Sigmoid colon (tissue), 7 donors: ENCODE measurements at places on chromosomes 13 and 19. TPM values are rescaled to one million over a fixed set of nuclear protein-coding genes. Genes with fewer than 3 reads are reported as not detected.

DNA sequence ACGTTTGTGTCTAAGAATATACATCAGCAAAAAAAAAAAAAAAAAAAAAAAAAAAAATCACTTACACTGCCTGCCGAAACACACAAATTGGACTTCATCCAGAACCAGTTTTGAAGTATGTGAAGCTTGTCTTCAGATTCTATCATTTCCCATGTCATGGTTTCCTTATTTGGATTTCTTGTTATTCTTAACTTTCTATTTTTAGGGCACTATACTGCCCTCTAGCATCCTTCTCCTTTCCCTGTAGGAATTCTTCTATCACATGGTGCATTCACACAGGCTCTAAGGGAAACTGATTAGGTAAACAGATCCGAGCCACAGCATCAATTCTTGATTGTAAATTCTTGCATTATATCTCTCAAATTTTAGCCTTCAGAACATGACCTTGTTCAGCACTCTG is 1507.5 kb downstream of the OLFM4 start:
- H3K4me1 ChIP-seq = no peaks in the 10 kb centered on the region
- H3K36me3 ChIP-seq = no peaks in the 10 kb centered on the region
- no peak overlapping the region for H3K4me3 ChIP-seq
- no peak for DNase-seq

DNA sequence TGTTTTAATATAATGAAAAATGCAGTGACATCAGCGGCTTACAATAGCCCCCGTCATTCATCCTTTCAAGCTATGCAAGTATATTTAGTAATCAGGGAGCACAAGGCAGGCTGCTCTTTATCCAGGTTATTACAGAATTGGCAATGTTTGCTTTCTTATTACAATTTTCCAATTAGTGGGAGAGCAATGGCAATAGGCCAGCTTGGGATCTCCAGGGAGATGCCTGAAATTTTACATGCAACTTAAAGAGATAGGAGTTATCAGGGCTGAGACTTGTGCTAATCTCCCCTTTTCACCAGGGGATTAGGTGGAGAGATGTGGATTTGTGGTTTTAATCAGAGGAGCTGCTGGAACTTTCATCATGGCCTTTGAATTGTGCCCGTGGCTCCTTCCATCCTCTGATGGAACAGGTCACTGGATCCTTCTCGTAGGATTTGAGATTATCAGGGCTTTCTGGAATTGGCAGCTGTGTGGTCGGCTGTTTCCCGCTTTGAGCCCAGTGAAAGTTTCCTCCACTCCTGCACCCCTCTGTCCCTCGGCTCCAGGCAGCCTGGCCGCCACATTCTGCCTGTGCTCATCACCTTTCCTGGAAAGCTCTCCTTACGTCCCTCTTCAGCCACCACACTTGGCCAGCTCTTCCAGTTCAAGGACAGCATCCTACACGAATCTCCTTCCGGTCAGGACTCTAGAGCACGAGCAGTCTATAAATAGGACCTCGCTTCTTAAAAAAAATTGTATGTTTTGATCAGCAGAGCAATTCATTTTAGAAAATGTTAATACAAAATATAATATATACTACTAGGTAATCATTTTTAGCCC is 47.0 kb downstream of the CBY2 start:
- H3K4me1 ChIP-seq = no peaks in the 10 kb centered on the region
- no peaks in the 10 kb centered on the region for H3K27me3 ChIP-seq
- no peak overlapping the region for H3K27ac ChIP-seq
- H3K36me3 ChIP-seq = no peaks in the 10 kb centered on the region

DNA sequence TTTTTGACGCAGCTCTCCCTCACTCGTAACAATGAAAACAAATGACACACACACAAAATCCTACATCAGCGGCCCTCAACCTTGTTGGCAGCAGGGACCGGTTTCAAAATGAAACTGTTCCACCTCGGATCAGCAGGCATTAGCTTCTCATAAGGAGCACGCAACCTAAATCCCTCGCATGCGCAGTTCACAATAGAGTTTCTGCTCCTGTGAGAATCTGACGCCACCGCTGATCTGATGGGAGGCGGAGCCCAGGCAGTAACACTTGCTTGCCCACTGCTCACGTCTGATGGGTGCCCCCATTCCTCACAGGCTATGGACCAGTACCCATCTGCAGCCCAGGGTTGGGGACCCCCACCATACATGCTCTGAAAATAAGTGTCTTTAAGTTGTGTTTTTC is 43.4 kb downstream of the DHRS12 start:
- H3K4me3 ChIP-seq = no peak overlapping the region
- H3K36me3 ChIP-seq = no peaks in the 10 kb centered on the region
- no peaks in the 10 kb centered on the region for H3K4me1 ChIP-seq
- no peaks in the 10 kb centered on the region for H3K27me3 ChIP-seq
- DNase-seq = no peak
- H3K27ac ChIP-seq = peak overlapping the region; percentile 43

DNA sequence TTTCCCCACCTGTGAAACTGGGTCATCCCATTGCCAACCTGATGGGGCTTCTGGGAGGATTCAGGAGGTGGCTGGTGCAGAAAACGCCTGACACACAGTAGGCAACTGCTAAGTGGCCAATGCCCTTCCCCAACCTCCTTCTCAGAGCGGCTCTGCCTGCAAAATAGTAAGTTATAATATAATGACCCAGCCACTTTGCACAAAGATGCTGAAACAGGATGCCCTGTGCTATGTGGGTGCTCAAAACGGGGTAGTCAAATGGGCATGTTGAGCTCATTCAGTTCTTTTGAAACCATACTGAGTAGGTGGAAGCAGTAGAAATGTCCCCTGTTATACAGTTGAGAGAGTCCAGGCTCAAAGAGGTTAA is 507 bp downstream of the MARCHF2 start:
- H3K27ac ChIP-seq = peak overlapping the region; percentile 83
- no peak for DNase-seq
- H3K4me1 ChIP-seq = peaks cover 57% of the 10 kb centered on the region
- no peaks in the 10 kb centered on the region for H3K27me3 ChIP-seq
- H3K36me3 ChIP-seq = no peaks in the 10 kb centered on the region

DNA sequence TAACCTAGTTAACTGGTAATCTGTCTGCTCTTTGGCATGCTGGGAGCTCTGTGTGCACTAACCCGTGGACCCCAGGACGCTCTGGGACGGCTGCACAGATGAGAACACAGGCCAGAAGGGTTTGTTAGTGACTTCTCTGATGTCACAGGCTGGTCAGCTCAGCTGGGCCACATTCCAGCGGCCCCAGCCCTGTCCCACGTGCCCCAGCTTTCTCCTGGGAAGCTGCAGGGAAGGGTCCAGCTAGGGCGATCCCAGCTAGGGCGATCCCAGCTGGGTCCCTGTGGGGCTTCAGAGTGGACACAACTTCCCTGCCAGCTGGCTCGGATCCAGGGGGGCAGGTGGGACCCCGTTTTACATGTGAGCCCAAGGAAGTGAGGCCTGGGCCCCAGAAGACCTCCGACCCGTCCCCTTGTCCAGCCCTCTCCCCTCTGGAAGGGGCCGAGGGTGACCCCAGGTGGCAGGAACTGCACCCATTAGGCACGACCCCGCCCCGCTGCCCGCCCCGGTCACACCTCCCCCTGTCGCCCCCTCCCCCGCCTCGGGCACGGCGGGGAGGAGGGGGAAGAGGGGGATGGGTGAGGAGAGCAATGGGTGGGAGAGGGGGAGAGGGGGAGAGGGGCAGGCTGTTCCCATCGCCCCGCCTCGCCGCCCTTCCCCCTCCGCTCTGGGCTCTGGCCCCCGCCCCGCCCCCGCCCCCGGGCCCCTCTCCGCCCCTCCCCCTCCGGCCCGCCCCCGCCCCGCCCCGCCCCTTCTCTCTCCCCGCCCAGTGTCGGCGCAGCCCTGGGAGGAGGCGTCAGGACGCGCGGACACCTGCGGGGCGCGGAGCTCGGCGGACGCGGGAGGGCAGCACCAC is 75.2 kb upstream of the MCF2L start:
- peaks cover 21% of the 10 kb centered on the region for H3K27me3 ChIP-seq
- no peak overlapping the region for H3K27ac ChIP-seq
- H3K36me3 ChIP-seq = no peaks in the 10 kb centered on the region
- no peaks in the 10 kb centered on the region for H3K4me1 ChIP-seq
- H3K4me3 ChIP-seq = peak overlapping the region; percentile 50

Gene IZUMO1
- not detected for total RNA-seq

- no peaks in the 10 kb centered on the region for H3K27me3 ChIP-seq
- no peak overlapping the region for H3K4me3 ChIP-seq
- no peaks in the 10 kb centered on the region for H3K36me3 ChIP-seq
- no peaks in the 10 kb centered on the region for H3K4me1 ChIP-seq
- DNase-seq = no peak
These were observed 264.2 kb upstream of the EDNRB start for GRCh38 chr13:78182813-78183212.

Gene RNF17
- total RNA-seq = not detected

- no peak overlapping the region for H3K27ac ChIP-seq
- H3K4me1 ChIP-seq = peaks cover 3% of the 10 kb centered on the region
- peaks cover 13% of the 10 kb centered on the region for H3K36me3 ChIP-seq
- no peak overlapping the region for H3K4me3 ChIP-seq
- peak; percentile 57 for DNase-seq
These were observed 8.5 kb downstream of the MIER2 start for GRCh38 chr19:336067-336614.

- DNase-seq = no peak
- peaks cover 52% of the 10 kb centered on the region for H3K4me1 ChIP-seq
- H3K27ac ChIP-seq = peak overlapping the region; percentile 76
These were observed 135.7 kb downstream of the USP12 start for GRCh38 chr13:27035892-27036235.

Gene SIX5
- 16.8 TPM for total RNA-seq

Gene CYP2S1
- total RNA-seq = 1.1 TPM

Gene TYROBP
- 128 TPM for total RNA-seq

Gene ZNF841
- total RNA-seq = 12.2 TPM

DNA sequence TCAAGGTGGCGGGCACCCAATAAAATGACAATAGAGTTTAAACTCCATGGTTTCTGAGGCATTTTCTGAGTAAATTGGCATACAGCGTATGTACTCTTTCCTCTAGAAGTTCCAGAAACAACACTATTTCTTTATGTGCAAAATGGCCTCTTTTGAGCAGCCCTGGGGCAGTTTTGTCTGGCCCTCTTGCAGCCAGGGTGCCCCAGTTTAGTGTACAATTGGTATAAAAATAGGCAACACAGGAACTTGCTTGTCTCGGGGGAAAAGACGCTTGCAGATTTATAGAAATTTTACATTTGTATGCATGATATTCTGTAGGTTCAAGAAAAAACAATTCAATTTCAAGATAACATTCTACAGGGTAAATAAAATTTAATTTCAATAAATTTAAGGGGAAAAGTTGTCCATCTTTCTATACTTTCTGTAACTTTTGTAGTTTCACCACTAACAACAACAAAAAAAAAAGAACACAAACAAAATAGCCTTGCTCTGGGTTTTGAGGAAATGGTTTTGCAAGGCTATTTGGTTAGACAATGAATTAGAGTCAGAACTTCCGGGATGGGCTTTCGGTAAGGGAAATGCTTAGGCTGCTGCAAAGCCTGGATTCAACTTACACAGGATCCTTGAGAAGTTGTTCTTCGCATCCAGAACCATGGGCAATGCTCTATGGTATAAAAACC is 45.3 kb downstream of the LRCH1 start:
- DNase-seq = no peak
- peaks cover 72% of the 10 kb centered on the region for H3K4me1 ChIP-seq
- no peaks in the 10 kb centered on the region for H3K27me3 ChIP-seq
- peak overlapping the region; percentile 76 for H3K27ac ChIP-seq

Gene ZNF578
- 2.5 TPM for total RNA-seq

Gene DKKL1
- total RNA-seq = not detected

GRCh38 chr13:27264648-27265047 is 6.0 kb upstream of the RASL11A start:
- DNase-seq = no peak
- no peaks in the 10 kb centered on the region for H3K27me3 ChIP-seq
- H3K36me3 ChIP-seq = no peaks in the 10 kb centered on the region

Gene C1QTNF9
- 2.2 TPM for total RNA-seq

GRCh38 chr19:10701955-10702525 is 801 bp downstream of the QTRT1 start:
- H3K27ac ChIP-seq = peak overlapping the region; percentile 57
- H3K36me3 ChIP-seq = no peaks in the 10 kb centered on the region
- H3K4me1 ChIP-seq = no peaks in the 10 kb centered on the region
- no peak for DNase-seq
- peak overlapping the region; percentile 85 for H3K4me3 ChIP-seq

Gene CGB1
- total RNA-seq = not detected

Gene RASAL3
- total RNA-seq = 2.0 TPM

- no peaks in the 10 kb centered on the region for H3K36me3 ChIP-seq
- H3K27me3 ChIP-seq = peaks cover 4% of the 10 kb centered on the region
- H3K4me3 ChIP-seq = no peak overlapping the region
- H3K27ac ChIP-seq = no peak overlapping the region
- peaks cover 19% of the 10 kb centered on the region for H3K4me1 ChIP-seq
These were observed 2.7 kb upstream of the TPGS1 start for GRCh38 chr19:504616-505015.

Gene SERPINE3
- not detected for total RNA-seq

GRCh38 chr19:54521022-54521859 is 18.6 kb downstream of the LAIR2 start:
- H3K4me3 ChIP-seq = no peak overlapping the region
- H3K4me1 ChIP-seq = no peaks in the 10 kb centered on the region
- no peak overlapping the region for H3K27ac ChIP-seq
- H3K36me3 ChIP-seq = no peaks in the 10 kb centered on the region
- peaks cover 7% of the 10 kb centered on the region for H3K27me3 ChIP-seq

Gene CEACAM19
- 1.4 TPM for total RNA-seq

DNA sequence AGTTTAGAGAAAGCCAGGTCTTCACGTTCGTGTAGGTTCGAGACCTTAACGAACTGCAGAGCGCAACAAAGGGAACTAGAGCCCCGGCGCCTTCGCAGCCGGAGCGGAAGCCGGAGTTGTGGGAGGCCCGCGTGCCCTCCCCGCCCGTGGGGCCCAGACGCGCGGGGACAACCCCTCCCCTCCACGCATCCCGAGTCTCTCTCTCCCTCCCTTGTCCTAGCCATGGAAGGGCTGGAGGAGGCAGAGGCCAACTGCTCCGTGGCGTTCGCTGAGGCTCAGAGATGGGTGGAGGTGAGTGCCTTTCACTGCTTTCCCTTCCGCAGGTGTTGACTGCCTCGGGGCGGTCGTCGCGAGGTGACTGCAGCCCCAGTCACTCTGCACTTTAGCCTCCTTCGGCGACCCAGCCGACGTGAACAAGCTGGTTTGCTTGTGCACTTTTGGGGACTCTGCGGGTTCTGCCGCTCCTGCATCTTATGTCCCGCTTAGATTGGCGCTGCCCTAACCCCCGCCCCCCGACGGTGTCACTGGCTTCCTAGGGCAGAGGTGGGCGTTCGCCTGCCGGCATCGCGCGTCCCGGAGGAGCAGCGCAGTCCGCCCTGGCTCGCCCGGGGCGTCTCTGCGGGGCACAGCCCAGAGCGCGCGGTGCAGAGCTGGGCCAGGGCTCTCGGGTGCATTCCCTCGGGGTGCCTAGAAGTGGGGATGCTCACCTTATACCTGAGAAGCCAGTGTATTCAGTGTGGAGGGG is 478 bp downstream of the LMO7 start:
- H3K4me3 ChIP-seq = peak overlapping the region; percentile 69
- peak overlapping the region; percentile 57 for H3K27ac ChIP-seq
- H3K27me3 ChIP-seq = peaks cover 9% of the 10 kb centered on the region
- peaks cover 20% of the 10 kb centered on the region for H3K4me1 ChIP-seq

DNA sequence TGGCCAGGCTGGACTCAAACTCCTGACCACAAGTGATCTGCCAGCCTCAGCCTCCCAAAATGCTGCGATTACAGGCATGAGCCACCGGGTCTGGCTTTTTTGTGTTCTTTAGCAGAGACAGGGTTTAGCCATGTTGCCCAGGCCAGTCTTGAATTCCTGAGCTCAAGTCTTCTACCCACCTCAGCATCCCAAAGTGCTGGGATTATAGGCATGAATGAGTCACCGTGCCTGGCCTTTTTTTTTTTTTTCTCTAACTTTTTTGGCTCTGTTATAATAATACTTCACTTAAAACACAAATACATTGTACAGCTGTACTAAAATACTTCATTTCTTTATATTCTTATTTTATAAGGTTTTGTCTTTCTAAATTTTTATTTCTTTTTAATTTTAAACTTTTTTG is 599.5 kb upstream of the PCDH9 start:
- H3K27ac ChIP-seq = no peak overlapping the region
- DNase-seq = no peak
- H3K4me1 ChIP-seq = no peaks in the 10 kb centered on the region
- H3K4me3 ChIP-seq = no peak overlapping the region
- H3K27me3 ChIP-seq = no peaks in the 10 kb centered on the region
